Inflammatory macrophage (primary cell): ENCODE measurements at places on chromosomes 12 and 14.
A peak's percentile ranks its signal among the peaks of the same experiment; 100 is the strongest.

DNA sequence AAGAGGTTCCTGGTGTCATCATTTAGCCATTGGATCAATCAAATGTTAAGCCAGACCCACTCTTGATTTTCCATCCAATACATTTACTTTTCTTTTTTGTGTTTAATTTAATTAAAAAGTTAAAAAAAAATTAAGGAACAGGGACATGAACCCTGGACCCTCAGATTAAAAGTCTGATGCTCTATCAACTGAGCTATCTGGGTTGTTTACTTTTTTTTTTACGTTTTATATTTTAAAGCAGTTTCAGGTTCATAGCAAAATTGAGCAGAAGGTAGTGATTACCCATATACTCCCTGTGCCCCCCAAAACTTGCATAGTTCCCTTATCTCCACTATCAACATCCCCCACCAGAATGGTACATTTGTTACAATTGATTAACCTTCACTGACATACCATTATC is 3.0 kb upstream of the ACOT4 start:
- DNase-seq: no peak

GRCh38 chr14:77909911-77910310 is 110.0 kb downstream of the ADCK1 start:
- no peak for DNase-seq

GRCh38 chr14:32941668-32942065 is 3.0 kb downstream of the NPAS3 start:
- no peak for DNase-seq

DNA sequence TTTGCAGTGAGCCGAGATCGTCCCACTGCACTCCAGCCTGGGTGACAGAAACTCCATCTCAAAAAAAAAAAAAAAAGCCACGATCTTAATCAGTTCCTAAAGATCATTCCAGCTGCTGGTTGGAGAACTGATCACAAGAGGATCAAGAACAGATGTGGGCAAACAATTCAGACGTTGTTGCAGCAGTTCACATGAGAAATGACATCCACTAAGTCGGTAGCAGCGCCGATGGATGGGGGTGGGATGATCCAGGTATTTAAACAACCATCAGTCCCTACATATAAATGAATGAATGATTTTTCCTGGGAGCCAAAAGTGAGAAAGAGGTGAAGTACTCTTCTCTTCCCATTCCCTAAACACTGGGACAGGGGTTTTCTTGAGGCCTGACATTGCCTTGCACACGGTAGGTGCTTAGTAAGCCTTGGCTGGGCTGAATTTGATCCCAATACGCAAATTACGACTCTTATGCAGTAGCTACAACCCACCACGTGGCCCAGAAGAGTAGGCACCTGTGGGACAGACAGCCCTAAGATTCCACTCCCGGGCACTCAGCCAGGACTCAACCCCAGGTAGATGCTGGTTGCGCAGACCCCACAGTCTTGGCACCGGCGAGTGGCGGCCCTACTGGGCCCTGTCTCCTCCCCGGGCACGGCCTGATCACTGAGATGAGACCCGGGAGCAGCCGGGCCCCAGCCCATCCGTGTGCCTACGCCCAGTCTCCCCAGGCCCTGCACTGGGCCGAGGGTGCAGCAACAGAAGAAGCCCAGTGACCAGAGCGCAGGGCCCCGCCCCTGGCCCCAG is 565 bp downstream of the SPRYD3 start:
- no peak for DNase-seq

GRCh38 chr14:73269729-73270531 is 32.6 kb downstream of the PAPLN start:
- DNase-seq: no peak

- DNase-seq: no peak
Observed at GRCh38 chr12:57187222-57188089, 29.1 kb upstream of the NXPH4 start.

DNA sequence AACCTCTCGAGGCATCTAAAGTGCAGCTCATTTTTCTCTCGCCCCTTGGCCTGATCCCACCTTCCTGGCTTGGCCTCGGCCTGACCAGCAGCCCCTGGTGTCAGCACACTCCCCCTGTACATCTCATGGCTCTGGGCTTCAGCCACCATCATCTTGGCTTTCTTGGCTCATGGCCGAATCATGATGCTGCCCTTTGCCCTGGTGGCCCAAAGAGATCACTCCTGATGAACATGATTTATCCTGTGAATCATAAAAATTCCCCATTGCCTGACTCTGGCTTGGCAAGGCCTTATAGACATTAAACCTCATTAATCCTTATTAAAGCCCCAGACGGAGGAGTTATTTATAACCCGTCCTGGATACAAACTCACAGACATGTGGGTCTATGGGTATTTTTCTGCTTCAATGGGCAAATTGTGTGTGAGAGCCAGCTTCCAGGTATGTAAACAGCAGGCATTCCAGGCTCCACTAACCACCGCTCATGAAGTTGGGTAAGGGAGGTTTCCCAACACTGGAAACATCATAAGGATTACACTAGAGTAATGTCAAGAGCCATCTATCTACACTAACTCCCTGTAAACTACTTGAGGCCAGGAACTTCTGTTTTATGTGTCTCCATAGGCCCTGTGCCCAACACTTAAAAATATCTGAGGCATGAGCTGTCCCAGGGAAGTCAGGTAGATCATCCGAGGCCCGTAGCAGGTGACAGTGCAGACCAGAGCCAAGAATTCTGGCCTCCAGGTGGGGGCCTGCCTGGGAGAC is 171.2 kb downstream of the TTC8 start:
- no peak for DNase-seq

GRCh38 chr12:3535431-3535841 is 44.4 kb downstream of the PRMT8 start:
- no peak for DNase-seq

- DNase-seq: no peak
Observed at GRCh38 chr14:58978343-58978742, 210.1 kb upstream of the DAAM1 start.

DNA sequence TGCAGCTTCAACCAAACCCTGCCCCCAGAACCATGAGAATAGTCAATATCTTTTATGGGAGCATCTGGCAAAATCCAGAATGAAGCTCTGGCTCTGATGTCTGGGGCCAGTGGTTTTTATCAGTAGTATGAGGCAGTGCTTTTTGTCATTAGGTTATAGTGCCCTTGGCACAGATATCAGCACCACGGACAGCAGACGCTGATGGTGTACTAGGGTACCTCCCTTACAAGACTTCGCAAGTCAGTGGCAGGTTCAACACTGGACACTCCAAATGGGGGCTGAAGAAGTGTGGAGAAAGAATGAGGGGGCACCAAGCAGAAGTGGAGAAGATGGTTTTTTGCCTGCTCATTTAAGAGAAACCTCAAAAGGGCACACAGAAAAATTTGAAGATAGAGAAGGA is 68.2 kb upstream of the E2F7 start:
- DNase-seq: no peak

GRCh38 chr14:30348445-30348844 is 210.5 kb upstream of the G2E3 start:
- DNase-seq: no peak

DNA sequence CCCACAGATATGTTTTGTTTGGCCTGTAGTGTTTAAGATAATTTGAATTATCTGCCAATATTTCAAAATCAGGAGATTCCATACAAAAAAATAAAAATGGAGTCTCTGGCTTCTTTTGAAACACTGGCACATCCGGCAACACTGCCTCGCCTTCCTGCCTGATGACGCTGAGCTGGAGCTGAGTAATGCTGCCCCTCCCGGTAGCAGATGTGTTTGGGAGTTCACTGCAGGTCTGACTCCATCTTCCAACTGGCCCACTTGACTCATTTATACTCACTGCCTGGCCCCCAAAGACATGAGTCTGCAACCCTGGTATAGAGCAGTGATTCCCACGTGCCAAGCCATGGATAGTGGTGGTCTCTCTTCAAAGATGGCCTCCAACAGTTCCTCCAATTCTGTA is 7.4 kb downstream of the CIT start:
- DNase-seq: no peak

DNA sequence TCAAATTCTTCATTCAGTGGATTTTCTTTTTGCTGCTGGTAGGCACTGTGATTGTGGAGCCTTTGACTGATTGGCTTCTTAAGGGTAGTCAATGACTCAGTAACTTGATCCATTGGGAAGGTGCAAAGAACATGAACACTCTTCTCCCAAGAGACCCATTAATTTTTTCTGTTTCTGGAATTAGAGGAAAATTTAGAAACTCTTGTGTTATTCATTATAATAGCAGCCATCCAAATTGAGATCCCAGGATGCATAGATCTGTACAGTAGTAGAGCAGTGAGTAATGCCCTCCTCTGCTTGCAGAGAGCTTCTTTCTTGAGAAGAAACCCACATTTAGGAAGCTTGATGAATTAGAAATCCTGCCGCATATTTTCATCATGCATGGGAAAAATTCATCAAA is 63.9 kb downstream of the MYRFL start:
- DNase-seq: no peak

DNA sequence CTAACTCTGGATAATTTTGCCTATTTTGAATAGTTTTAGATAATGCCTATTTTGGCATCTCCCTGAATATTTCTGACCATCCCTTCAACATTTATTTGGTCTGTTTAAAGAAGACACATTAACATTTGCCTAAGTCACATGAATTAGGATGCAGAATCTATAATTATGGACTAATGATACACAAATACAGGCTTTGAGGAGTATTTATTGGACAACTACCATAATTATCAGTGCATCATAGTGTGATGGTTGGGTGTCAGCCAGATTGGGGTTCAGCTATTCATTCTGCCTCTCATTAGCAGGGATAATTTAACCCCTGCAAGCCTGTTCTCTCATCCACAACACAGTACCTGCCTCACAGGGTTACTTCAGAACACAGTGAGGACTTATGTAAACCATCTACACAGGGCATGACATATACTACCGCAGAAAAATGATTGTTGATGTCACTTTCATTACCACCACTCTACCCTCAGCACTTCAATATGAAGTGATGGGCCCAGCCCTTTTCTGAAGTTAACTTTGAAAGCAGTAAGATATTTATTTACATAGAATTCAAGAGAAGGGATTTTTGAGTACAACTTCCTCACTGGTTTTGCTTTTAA is 14.4 kb downstream of the PRKCH start:
- DNase-seq: no peak

DNA sequence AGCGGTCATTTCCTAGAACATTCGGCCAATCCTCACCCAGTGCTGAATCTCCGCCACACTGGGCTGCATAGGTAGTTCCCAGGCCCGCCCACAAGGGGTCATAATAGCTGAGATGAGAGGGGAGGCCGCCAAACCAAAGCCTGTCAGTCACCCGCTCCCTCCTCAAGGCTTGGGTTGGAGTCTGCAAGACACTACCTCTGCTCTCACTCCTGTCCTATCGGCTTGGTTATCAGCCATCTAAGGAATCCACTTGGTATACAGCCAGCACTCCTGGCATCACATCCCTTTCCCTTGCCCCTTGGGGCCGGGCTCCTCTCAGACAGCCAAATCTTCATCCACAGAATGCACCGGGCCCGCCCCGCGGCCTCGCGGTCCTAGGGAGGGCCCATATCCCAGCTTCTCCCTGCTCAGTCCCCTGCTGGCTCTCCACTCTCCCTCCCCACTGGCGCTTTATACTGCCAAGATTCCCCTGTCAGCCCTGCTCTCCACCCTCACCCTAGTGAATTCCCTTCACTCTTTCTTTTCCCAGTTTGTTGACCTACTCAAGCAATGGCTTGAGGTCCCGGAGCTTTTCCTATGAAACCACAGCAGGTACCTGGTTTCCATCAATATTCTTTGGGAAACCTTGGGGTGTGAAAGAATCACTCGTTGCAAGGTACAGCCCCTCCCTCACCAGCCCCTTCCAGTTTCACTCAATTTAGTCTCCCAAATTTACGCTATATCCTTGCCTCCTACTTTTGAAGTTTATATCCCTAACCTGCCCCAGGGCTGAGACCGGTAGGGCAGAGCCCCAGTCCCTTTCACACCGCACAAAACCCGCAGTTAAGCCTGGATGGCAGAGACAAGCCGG is 1.4 kb downstream of the IFFO1 start:
- DNase-seq: peak; percentile 67

DNA sequence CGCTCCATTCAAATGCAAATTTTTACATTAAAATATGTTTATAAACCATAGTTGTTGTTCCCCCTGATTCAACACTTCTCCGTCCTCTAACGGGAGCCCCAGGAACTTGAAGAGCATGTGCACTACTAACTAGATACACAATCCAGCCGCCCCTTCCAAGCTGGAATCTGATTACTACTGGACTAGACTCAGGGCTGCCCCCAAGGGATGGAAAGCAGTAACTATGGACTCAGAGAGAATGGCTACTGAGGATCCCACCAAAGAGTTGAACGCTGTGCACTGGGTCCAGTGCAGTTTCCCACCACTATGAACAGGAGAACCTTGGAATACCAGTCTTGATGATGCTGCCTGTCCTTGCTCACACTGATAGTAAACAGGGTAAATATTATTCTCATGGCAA is 48.6 kb upstream of the PCNX1 start:
- DNase-seq: no peak

DNA sequence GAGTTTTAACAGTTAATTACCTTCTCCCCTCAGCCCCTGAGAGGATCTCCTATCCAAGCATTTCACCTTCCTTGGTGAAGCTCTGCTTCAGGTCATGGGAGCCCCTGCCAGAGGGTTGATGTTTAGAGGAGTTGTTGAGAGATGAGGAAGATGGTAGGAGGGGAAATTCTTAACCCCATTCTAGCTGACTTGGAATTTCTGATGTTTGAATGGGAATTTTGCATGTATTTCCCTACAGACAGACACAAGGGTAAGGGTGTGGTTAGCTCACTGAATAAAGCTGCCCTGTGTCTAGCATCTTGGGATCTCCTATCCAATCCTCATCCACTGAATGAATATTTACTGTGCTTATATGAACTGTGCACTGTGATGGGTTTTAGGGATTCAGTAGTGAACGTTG is 7.1 kb upstream of the BHLHE41 start:
- DNase-seq: no peak

- peak; percentile 90 for DNase-seq
Observed at GRCh38 chr12:112978163-112979040, at the start of gene OAS2. OAS2 (plus strand) TSS chr12:112978519; CDS start chr12:112978609, 90 bp downstream.

GRCh38 chr14:83825843-83826242 is 1704.1 kb upstream of the FLRT2 start:
- DNase-seq: no peak

DNA sequence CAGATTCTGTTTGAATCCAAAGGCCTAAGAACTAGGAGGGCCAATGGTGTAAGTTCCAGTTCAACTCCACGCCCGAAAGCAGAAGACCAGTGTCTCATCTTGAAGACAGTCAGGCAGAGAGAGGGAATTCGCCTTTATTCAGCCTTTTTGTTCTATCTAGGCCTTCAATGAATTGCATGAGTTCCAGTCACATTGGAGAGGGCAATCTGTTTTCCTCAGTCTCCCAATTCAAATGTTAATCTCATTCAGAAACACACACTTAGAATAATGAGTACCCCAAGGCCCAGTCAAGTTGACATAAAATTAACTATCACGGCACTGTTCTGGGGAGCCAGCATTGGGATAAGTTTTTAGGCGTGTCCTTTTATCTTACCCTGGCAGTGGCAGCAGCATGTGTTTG is 65.8 kb downstream of the C14orf39 start:
- DNase-seq: no peak
